ENCODE measurements at places on chromosomes 12 and 14.

DNA sequence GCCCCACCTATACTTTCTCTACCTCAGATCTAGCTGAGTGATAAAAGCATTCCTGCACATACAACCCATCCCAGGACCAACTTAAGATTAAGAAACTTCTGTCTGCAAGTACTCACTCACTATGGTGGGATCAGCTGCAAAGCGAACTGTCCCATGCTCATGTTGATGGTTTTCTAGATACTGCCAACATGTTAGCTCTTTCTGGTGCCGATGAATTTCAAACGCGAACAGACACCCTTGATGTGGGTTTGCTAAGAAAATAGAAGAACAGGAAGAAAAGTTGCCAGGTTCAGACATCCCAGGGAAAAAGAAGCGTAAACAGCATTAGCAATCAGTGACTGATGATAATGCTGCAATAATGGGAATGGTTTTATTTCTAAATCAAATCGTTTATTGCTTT lies 1.5 kb upstream of the SLC39A2 start:
- DNase-seq, result no peak

DNA sequence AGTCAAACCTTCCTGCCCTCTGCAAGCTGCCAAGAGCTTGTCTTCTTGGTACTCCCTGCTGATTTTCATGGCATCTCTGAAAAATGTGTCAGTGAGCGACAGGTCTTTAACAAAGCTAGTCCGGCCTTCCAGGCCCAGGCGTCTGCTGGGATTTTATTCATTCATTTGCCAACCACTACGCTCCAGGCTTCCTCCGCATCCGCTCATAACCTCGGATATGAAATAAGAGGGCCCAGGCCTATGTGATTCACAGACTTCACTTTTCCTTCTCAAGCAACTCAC lies 13.8 kb downstream of the TSPAN9 start:
- no peak for DNase-seq

DNA sequence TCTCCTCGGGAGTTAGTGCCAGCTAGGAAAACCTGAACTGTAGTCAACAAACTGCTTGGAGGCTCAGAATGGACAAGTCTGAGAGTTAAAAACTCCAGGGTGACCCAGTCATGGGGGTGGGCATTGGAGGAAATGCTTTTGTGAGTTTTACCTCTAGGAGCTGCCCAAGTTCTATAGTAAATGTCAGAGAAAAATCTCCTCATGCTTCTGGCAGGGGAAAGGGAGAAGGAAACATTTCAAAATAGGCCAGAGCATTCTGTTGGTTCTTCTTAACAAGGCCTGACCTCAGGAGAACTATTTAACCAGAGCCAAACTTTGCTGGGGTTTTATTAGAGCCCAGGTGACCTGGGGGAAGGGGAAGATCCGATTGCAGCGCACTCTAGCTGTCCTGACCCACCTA lies 12.3 kb downstream of the NINJ2 start:
- no peak for DNase-seq

DNA sequence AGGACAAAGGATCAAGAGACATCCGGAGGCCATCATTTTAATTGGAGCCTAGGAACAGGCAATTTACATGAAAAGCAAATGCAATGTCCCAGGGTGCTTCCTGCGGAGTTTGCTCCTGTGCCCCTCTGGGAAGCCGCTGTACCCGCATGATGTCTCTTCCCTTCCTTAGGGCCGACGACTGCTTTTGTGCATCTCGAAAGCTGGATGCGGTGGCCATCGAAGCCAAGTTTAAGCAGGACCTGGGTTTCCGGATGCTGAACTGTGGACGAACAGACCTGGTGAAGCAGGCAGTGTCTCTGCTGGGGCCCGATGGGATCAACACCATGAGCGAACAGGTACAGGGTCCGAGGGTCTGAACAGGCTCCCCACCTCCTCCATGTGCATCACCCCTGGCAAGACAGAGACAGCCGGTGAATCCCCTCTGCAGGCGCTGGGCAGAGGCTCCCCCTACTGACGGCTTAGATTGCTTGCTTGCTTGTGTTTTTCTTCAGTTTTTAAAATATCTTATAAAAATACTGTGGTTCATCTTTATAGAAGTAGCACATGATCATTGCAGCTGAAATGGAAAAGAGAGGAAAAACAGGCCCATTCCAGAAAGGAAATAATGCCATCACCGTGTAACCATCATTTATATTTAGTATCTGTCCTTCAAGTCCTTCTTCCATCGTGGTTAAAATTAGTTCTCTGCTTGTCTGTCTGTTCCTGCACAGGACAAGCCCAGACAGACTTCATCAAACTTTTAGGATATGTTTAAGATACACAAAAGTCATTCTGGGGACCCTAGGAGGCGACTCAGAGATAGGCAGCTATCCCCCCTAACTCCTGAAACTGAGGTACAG lies 75.4 kb upstream of the PWP1 start:
- DNase-seq, result peak; percentile 56
